ENCODE measurements at places on chromosomes 5 and 9.
A peak's percentile ranks its signal among the peaks of the same experiment; 100 is the strongest.

GRCh38 chr9:121725008-121725775 is 73.8 kb downstream of the DAB2IP start:
- no peak for DNase-seq

GRCh38 chr9:116060631-116061030 is 93.0 kb upstream of the PAPPA start:
- no peak for DNase-seq

GRCh38 chr5:169018925-169019324 is 282.0 kb downstream of the SLIT3 start:
- DNase-seq, result no peak

DNA sequence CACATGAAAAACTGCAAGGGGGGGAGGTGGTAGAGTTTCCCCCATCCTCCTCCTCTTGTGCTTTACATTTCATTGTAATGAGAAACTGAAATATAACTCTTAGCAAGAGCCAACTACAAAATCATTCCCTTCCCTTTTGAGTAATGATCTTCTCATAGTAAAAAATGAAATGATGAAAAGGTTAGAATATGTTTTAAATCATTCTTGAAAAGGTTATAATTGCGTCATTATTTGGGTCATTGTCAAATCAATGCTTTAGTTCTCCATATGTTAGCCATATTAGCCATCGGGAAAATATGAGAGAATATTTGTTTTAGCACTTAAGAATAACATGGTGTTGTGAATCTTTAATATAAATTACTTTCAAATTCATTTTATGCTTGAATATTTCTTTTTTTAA is 1185.0 kb upstream of the CDH18 start:
- DNase-seq, result no peak

- DNase-seq, result no peak
Measured at GRCh38 chr5:75200776-75201175, 35.9 kb downstream of the ANKRD31 start.

GRCh38 chr5:135174315-135175096 is 140.5 kb upstream of the PITX1 start:
- no peak for DNase-seq

DNA sequence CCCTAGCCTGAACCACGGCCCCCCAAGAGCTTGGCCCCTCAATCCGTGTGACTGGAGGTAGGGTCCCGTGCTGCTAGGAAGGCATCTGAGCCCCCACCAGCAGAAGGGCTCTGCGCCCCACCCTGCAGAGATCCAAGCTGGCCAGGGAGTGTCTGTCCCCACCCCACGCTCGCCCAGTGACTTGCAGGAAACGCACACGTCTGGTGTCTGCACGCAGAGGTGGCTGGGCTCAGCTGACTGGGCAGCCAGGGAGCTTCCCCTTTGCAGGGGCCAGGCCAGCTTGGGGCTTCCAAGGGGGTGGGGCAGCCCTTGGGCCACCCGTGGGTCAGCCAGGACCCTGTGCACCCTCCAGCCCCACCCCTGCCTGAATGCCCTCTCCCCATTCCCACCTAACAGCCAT is 24.3 kb downstream of the NOTCH1 start:
- no peak for DNase-seq

GRCh38 chr5:59206132-59206581 is 623.3 kb downstream of the RAB3C start:
- DNase-seq, result no peak

GRCh38 chr5:142697356-142698255 is 11.7 kb upstream of the FGF1 start:
- DNase-seq, result no peak

DNA sequence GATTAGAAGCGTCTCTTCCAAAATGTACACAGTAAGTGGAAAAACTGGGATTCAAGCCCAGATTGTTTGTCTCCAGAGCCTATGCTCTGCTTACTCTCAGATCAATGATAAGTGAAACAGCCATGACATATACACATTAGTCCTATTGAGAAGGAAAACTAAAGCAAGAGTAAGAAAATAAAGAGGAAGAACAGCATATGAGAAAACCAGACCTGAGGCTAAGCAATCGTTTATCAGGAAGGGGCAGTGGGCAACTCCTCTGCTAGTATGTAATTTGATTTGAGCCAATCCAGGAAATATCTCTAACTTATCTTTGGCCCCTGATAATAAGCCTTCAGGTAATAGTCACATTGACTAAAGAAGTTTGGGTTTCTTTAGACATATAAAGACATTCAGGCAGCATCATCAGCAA is 789.9 kb upstream of the C9orf72 start:
- DNase-seq, result no peak

GRCh38 chr5:122400341-122400740 is 88.3 kb downstream of the SNCAIP start:
- DNase-seq, result no peak

- no peak for DNase-seq
Measured at GRCh38 chr9:87686520-87687090, 39.3 kb upstream of the CTSL start.

GRCh38 chr9:1051584-1052275 is 1.6 kb downstream of the DMRT2 start:
- DNase-seq, result no peak

GRCh38 chr5:175343308-175343707 is 100.7 kb downstream of the DRD1 start:
- DNase-seq, result no peak

- DNase-seq, result no peak
Measured at GRCh38 chr9:7341571-7341970, 458.0 kb downstream of the DMAC1 start.

- DNase-seq, result no peak
Measured at GRCh38 chr5:162995568-162995967, 441.8 kb upstream of the CCNG1 start.

DNA sequence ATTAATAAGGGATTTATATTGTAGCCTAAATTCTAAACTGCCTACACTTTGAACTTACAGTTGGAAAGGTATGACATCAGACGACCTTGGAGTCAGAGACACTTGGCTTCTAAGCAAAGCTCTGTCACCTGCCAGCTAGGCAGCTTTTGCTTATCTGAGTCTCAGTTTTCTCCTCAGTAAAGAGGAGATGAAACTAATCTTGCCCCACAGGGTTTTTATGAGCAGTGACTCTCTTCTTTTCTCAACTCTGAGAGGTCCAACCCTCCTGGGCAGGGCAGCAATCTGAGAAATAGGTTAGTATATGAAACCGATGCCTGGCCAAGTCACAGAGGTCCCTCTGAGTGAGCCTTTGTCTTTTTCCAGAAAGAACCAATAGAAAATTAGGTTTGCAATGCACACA is 53.9 kb downstream of the WDR36 start:
- no peak for DNase-seq

- no peak for DNase-seq
Measured at GRCh38 chr5:42720251-42720650, 36.4 kb upstream of the CCDC152 start.

DNA sequence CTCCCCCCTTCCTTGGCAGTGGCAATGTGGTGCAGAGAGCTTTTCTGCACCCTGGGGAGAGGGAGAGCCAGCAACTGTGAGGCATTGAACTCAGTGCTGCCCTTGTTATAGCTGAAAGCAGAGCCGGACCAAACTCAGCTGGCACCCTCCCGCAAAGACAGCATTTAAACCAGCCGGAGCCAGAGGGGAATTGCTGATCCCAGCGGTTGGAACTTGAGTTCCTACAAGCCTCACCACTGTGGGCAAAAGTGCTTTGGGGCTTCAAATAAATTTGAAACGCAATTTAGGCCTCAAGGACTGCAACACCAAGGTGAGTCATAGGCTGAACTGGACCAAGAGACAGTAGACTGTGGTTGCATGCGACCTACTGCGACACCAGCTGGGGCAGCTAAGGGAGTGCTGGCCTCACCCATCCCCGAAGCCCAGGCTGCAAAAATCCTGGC is 207.6 kb upstream of the CDKN2B start:
- no peak for DNase-seq

- DNase-seq, result no peak
Measured at GRCh38 chr5:133319905-133320520, 268.2 kb downstream of the HSPA4 start.

DNA sequence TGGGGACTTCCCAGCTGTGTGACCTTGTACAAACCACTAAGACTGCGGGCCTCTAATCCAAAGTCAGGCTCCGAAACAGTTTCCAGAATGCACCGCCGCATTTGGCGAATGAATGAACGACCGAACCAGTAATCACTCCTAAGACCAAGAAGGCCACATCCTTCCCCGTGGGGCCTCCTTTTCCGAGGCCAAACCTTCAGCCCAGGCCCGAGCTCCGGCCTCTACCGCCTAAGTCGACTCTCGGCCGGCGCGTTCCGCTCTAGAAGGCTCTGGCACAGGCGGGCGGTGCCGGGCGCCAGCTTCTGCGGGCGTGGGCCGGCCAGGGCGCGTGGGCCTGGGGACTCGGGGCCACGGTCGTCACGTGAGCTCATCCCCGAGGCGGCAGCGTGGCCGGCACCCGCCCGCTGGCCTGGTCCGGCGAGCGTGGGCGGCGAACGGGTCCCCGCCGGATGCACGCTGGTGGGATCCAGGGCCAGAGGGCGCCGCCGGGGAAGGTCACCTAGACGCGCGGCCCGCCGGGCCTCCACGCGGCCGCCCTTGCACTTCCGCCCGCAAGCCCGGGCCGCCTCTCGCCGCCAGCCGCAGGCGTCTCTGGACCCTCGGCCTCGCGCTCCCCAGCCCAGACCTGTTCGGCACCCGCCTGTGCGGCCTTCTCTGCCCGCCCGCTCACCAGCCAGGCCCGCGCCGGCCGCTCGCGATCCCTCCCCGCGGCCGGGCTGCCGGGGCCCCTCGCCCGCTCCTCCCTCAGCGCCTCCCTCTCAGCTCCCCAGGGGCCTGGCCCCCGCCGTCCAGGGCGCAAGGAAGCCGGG is 754 bp downstream of the VDAC1 start:
- peak; percentile 22 for DNase-seq

DNA sequence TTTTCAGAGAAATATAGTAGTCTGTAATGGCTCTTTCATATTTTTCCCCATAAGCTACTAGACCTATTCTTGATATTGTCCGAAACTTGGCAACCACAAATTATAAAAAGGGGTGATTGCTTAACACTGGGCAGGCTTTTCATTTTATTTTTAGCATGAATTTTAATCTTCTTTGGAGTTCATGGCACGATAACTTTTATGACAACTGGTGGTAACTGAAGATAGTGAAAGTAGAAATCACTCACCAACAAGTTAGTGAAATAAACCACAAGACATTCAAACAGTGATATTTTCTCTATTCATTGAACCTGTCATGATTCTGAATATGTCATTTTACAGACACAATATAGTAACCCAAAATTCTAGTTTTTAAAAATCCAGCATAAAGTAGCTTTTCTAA is 213.9 kb downstream of the PRDM9 start:
- no peak for DNase-seq

DNA sequence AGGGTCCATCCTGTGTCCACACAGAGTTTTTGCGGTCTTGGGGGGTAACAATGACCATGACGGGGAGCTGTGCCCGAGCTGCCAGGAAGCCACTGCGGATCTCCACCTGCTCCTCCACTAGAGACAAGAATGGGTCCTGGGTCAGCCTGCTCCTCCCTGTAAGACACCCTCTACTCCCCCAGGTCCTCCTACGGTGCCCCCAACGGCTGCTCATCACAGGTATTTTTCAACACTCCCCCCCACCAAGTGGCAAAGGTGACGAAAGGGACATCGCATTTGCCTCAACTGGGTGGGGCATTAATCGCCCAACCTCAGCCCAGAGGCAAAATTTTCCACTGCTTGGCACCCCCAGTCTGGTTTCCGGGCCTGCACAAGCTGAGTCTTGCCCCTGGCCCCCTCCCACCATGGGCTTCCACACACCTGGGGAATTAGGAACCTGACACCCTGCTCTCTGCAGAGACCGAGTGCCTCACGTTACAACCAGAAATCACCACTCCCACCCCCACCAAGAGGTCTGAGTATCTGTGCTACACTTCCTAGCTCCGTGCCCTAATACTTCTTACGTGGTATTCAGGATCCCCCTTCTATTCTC is 9.6 kb downstream of the NOL6 start:
- no peak for DNase-seq

GRCh38 chr5:66633754-66634153 is 37.6 kb downstream of the MAST4 start:
- no peak for DNase-seq

- DNase-seq, result no peak
Measured at GRCh38 chr9:94945197-94946144, 219.0 kb downstream of the AOPEP start.

GRCh38 chr5:71522151-71522550 is 65.0 kb upstream of the MCCC2 start:
- DNase-seq, result no peak

DNA sequence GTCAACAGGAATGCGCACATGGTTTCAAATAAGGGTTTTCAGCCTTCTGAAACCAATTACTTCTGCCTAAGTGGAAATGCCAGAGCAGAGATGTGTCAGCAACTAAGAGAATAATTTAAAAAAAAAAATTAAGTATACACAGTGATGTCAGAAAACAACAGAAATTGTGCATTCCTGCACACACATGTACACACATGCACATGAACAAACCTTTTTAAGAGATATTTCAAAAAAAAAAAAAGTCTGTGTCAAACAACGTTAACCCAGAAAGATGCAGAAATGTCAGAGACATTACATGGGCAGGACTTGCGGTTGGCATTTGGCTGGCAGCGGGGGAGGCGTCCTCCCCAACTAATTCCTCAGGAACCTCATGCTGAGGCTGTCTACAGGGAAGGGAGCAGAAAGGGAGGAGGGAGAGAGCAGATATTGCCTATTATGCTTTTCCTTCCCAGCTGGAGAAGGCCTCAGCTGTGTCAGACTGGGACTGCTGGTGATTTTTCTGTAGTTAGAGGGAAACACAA is 536.9 kb upstream of the WWC1 start:
- no peak for DNase-seq

DNA sequence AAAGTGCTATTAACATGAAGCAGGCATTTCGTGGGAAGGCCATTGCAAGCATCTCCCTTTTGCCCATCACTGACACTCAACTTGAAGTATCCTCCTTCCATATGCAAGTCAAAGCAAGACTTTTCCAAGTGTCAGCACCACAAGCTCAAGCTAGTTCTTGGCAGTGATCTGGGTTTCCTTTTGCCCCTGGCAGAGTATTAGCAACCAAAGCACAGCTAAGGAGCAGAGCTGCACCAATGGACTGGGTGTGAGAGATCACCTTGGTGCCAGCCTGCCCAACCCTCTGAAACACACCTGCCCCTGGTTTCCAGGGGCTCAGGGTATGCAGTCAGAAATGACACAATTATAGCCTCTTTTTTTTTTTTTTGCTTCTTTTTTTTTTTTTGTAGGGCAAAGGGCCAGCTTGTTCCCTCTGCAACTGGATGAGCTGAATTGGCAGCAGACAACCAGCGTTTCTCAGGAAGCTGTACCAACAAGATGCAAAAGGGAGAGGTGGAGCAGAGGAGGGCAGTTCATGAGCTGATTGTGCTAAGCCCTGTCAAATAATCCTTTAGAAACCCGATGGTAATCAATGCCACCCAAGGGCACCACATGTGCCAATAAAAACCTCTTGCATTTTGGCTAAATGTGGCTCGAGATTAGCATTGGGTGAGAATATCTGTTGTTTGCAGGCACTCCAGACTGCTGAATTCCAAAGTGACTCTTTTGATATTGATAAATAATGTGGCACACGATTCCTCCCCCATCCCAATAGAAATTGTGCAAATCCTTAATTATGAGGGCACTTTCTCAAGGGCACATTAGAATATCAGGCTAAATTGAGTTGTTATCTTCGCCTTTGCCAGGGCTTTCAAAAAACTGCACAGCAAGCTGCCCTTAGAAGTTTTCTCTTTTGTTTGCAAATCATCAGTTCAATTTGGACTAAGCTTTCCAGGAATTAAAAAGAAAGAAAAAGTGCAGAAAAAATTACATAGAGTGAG is 192.4 kb downstream of the GAS1 start:
- no peak for DNase-seq
